Activated CD4-positive, alpha-beta T cell treated with anti-CD3 and anti-CD28 coated beads for 24 hours (primary cell): ENCODE measurements at places on chromosomes 4 and X.

GRCh38 chr4:22674700-22675099, 18.0 kb upstream of the GBA3 start:
- no peak for DNase-seq

GRCh38 chrX:9356846-9357245, 108.0 kb upstream of the TBL1X start:
- DNase-seq, result no peak

- no peak for DNase-seq
Observed at GRCh38 chr4:20574986-20575385, 125.3 kb upstream of the PACRGL start.

DNA sequence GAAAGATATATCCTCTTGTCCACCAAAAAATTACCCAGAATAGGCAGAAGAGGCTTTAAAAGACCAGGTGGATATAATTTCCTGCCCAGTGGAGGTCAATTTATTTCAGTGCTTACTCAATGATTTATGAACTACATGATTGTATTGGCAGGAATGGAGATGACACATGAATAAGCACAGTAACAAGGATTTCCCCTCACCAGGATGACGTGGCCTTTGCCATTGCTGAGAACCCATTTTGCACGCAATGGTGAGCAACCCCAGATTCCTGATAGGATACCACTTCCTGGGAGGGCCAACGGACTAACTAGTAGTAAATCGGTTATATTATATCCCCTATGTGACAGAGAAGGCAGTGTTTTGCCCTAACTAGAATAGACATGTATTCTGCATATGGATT, 11.6 kb upstream of the TTC29 start:
- DNase-seq, result no peak

GRCh38 chrX:132058975-132059374, 35.9 kb downstream of the STK26 start:
- no peak for DNase-seq

- DNase-seq, result no peak
Observed at GRCh38 chr4:82629238-82630000, 67.6 kb upstream of the TMEM150C start.

GRCh38 chrX:68372665-68373064, 60.6 kb downstream of the OPHN1 start:
- DNase-seq, result no peak

DNA sequence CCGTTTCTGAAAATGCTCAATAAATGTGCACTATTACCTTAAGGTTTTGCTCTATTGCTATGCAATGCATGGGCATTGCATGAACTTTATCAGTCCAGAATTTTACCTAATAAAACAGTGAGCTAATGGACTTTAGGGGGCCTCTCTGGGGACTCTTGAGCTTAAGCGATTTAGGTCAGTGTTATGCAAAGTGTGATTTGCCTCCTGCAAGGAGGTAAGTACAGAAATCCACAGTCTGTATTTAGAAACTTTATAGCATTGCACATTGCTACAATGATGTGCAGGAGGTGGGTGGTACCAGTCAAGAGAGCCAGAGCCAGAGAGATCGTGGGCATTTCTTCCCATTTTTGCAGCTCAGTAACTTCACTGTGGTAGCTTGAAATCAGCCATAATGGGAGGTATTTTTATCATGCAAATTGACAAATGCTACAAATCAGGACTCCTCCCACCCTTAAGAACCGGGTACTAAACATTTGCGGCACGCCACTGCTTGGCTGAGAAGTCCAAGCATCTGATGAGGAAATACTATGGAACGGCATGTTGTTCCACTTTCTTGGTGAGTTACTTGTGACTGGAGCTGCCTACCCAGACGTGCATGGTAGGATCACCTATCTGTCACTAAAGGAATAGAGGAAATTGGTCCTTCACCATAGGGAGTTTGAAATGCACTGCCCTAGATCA, 174.6 kb upstream of the PGRMC2 start:
- DNase-seq, result no peak
